Aortic smooth muscle cell (primary cell): ENCODE measurements at places on chromosomes 12 and 14. TPM values are rescaled to one million over a fixed set of nuclear protein-coding genes. Genes with fewer than 3 reads are reported as not detected.

EGLN3 gene
- 0.06 and 0.13 TPM in 2 replicates for total RNA-seq

KIF26A gene
- total RNA-seq, result 0.06 and 0.40 TPM in 2 replicates

TESPA1 gene
- not detected in 2 replicates for total RNA-seq

CCDC198 gene
- under 0.01 and 0.53 TPM in 2 replicates for total RNA-seq

TM9SF1 gene
- 52.8 and 58.4 TPM in 2 replicates for total RNA-seq

FOXN4 gene
- total RNA-seq, result not detected in 2 replicates

PROX2 gene
- total RNA-seq, result not detected in 2 replicates

CNTN1 gene
- 0.66 and 0.99 TPM in 2 replicates for total RNA-seq

TAS2R9 gene
- total RNA-seq, result 0.19 TPM in 1 of 2 replicates, not detected in the other

TMEM116 gene
- total RNA-seq, result 6.8 and 8.5 TPM in 2 replicates

TROAP gene
- total RNA-seq, result 9.5 and 10.6 TPM in 2 replicates

ANG gene
- total RNA-seq, result 5.0 and 7.8 TPM in 2 replicates

HOXC4 gene
- total RNA-seq, result not detected in 2 replicates

KRT6C gene
- total RNA-seq, result not detected in 2 replicates
